AG04449 (cell line): ENCODE measurements at places on chromosomes 12 and 14.

DNA sequence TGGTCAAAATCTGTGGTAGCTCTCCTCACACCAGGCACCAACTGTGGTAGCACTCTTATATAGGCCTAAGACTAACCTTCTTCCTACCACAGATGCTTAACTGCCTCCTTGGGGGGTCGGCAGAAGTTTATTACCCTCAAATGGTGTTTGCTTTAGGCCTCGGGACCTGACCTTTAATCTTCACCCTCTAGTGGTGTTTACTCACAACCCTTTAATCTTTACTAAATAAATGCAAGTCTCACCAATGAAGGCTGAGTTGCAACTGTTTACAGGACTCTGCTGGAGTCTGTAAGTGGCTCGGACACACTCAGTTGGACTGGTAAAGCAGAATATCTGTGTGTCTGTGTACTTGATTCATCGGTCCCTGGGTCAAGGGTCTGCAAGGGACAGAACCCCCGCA, 29.4 kb downstream of the CCER1 start:
- DNase-seq, result no peak

GRCh38 chr14:54385556-54385955, 11.3 kb upstream of the CDKN3 start:
- DNase-seq, result no peak

- no peak for DNase-seq
Observed at GRCh38 chr12:50980545-50980944, 28.2 kb downstream of the HIGD1C start.

DNA sequence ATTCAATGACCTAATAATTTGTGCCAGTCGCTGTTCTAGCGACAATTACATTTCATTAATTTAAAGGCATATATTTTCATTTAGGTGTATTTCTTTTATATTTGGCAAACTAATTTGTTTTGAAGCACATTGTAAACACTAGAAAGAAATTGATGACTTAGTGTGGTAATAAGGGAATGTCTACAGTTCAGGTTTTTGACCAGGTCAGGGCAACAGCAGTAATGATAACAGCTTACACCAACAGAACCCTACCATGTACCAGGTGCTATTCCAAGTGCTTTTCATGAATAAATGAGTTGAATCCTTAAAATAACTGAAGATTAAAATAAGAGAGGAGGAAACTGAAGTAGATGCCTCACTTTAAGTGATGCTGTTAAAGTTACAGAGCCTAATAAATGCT, 85.4 kb upstream of the SLC38A2 start:
- DNase-seq, result no peak

- DNase-seq, result no peak
Observed at GRCh38 chr12:104669089-104669721, 212.5 kb downstream of the CHST11 start.

DNA sequence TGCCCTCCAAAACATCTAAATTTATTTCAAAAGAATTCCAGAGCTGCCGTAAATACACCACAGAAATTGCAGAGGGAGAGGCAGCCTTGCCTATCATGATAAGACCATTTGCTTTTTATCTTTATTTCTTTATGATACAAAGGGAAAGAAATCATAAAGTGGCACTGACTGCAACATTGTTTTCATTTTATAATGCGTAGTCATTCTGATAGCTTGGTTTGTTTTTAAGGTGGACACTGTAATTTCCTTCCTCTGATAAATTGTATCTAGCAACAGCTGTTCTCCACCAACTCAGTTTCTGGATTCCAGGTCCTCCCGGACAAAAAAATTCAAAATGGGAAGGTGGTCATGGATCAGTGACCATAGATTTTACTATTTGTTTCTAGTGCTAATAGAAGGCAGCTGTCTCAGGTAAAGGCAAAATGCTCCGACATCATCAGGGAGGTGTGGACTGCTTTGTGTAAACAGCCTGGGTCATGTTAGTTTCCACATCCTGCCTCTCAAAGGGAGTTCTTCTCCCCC, 623 bp upstream of the TSPAN8 start:
- DNase-seq, result no peak

- no peak for DNase-seq
Observed at GRCh38 chr14:93332397-93332852, 411 bp downstream of the BTBD7 start.

DNA sequence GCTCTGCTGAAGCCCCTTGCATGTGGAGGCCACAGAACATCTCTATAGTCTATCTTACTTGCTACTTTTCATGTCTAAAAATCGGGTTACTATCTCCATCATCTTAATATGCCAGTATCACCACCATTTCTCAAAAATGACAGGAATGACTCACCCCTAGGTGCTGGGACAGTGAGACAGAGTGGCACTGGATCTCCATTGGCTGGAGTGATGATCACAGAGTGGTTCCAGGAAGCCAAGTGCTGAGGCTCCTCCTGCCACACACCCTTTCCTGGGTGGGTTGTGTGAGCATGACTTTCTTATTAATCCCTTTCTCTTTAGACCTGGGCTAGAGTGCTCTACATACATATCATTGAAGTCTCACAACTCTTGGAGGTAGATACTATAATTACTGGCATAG, 3.3 kb upstream of the ASCL1 start:
- no peak for DNase-seq

- no peak for DNase-seq
Observed at GRCh38 chr14:48333221-48333920, 658.0 kb upstream of the MDGA2 start.
